ENCODE measurements at places on chromosomes 13 and 19.

DNA sequence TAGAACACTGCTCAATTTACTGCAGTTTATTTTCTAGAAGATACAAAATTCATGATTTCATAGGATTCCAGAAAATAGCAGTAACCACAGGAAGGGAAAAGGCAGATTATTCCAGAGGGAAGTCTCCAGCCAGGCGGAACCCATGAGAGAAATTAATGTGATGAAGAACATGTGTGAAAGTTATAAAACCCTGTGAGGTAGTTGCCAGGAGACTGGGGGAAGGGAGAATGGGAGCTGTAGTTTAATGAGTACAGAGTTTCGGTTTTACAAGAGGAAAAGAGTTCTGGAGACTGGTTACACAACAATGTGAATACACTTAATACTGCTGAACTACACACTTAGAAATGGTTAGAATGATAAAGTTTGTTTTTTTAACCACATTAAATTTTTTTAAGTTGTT lies 14.2 kb upstream of the PDX1 start:
- no peak for DNase-seq

DNA sequence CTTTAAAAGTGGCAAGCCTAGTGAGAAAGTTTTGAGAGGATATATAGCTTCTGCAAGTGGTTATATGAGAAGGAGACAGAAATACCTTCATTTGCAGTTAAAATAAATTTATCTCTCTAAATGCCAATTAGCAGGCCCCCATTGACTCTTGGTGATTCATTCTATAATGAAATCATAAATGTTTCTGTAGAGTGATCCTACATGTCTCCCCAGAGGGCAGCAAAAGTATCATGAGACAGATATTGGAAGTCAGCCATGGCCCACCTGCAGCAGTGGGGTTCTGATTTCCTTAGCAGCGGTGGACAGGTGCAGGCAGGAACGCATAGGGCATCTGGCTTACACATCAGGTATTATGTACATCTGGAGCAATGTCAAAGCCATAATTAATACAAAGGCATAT lies 385.4 kb upstream of the SLC10A2 start:
- no peak for DNase-seq

DNA sequence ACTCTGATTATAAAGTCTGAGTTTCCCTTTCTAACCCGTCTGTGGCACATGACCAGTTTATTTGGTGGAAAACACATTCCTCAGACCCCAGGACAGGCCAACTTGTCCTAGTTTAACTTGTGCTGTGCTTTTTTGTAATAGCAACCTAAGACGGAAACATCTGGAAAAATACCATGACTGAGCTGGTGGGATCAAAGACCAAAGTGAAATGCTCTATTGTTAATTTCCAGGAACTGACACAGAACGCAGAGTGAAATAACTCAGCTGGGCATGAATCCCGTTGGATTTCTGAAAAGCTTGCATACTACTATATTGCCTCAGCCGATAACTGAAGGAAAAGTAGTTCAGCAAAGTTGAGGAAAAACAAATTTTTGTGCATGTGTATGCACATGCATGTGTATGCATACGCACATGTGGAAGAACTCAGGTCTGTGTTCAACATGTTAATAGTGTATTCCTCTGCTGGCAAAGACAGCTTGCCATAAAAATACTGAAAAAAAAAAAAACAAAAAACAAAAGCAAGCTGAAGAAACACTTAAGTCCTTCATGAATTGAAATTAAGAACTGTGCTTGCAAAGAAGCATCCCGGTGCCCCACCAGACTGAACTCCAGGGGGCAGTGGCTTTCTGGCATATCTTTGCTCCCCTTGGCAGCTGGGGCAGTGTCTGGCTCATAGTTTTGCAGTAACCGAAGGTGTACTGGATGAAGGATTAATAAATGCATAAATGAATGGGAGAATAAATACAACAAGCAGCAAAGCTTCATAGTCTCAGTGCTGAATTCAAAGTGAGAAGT lies 187.8 kb downstream of the LHFPL6 start:
- DNase-seq: no peak

GRCh38 chr19:51531349-51532315 lies at the start of gene SIGLEC6:
Gene SIGLEC6, minus strand, starts transcription at chr19:51531670. Its CDS starts 22 bp downstream, at chr19:51531648.
- peak; percentile 14 for DNase-seq

DNA sequence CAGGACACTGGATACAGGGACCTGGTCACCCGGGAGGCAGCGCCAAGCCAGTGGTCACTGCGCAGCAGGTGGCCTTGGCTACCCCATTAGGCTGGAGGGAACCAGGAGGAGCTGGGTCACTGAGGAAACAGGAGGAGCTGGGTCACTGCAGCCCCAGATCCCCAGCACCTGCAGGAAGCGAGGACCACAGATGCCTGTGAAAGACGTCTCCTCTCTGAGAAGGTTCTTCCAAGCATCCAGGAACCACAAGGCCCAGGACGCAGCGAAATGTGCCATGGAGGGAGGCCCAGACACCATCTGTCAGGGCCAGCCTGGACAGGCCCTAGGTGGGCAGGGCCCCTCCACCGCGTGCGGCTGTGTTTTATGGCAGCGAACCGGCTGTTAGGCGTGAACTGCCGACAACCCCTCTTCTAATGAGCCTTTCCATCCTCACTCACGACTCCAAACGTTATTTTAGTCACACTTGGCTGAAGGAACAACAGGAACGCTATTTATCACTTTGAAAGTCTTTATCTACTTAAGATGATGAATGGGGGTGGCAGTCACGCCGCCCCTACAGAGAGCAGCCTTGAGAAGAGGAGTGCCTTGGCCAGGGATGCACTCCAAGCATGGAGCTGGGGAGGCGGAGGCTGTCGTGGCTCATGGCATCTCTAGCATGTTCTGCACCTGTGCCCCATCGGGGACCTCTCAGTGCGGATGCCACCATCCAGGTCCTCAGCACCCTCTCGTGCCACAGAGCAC lies 53.3 kb downstream of the CEBPG start:
- no peak for DNase-seq

- DNase-seq: no peak
Measured at GRCh38 chr13:111517641-111518010, 197.2 kb downstream of the TEX29 start.

DNA sequence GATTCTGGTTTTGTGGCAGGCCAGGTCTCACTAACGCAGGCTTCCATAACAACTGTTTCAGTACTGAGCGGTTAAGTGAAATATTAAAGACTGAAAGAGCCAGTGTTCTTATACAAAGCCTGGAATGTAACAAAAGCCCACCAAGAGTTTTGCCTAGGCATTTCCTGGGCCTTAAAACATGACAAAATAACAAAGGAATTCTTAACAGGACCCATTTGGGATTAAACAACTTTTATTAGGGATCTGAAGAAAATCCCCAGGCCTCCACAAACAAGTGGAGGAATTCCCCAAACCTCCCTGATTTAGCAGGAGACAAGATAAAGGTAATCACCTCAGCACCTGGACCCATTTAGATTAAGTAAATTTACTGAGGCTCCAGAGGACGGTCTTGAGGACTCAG lies 799.7 kb upstream of the SPRY2 start:
- no peak for DNase-seq

- no peak for DNase-seq
Measured at GRCh38 chr13:99269627-99270241, 11.6 kb upstream of the GPR18 start.

DNA sequence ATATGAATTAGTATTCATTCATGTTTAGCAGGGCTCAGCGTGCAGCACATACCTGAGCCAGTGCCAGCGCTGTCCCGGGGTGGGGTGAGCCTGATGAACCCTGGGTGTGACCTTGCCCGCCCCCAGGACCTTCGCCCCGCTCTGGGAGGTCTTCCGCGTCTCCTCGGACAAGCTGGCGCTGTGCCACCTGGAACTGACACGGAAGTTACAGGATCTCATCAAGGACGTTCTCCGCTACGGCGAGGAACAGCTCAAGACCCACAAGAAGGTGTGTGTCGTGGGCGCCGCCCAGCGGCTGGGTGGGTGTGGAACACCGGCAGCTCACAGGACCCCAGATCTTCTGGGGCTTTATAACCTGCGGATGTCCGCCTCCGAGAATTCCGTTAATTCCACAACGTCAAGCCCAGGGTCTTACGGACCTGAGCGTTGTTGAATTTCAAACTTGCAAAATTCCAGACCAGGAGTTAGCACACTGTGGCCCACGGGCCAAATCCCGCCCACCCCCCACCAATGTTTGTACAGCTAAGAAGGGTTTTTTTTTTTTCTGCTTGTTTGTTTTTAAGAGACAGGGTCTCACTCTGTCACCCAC lies 15.4 kb downstream of the FCHO1 start:
- DNase-seq: no peak

DNA sequence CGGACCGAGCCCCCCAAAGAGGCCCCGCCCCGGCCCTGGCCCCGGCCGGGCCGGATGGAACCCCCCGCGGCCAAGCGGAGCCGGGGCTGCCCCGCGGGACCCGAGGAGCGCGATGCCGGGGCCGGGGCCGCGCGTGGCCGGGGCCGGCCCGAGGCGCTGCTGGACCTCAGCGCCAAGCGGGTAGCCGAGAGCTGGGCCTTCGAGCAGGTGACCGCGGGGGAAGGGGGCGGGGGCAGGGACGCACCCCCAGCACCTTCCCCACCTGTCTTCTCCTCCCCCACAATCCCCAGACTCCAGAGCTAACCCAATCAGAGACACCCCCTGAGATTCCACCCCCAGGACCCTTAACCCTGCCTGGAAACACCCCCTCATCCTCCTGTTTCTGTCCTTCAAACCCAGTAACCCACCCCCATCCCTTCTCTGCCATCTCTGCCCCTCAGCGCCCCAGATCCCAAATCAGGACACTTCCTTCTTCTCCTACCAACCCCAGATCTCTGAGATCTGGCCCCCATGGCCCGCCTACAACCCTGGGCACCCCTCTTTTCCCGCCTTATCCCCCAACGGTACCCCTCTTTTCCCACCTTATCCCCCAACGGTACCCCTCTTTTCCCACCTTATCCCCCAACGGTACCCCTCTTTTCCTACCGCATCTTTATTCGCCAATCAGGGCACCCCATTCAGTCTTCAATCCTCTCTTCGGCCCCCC lies 505 bp downstream of the ZSWIM4 start:
- no peak for DNase-seq

DNA sequence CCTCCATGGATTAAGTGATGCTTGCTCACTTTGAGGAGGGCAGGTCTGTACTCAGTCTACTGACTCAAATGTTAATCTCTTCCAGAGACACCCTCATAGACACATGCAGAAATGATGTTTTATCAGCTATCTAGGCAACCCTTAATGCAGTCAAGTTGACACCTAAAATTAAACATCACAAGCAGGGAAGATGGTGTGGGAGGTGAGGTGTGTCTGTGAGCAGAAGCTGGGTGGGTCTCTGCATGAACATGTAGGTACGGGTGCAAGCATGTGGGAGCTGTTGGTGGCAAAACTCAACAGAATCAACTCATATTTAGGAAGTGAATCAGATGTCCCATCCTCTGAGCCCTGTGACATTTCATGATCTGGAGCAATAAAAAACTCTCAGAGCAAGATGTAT lies 249.2 kb upstream of the SGCG start:
- no peak for DNase-seq

- DNase-seq: no peak
Measured at GRCh38 chr13:41268764-41269163, 5.4 kb upstream of the MTRF1 start.

DNA sequence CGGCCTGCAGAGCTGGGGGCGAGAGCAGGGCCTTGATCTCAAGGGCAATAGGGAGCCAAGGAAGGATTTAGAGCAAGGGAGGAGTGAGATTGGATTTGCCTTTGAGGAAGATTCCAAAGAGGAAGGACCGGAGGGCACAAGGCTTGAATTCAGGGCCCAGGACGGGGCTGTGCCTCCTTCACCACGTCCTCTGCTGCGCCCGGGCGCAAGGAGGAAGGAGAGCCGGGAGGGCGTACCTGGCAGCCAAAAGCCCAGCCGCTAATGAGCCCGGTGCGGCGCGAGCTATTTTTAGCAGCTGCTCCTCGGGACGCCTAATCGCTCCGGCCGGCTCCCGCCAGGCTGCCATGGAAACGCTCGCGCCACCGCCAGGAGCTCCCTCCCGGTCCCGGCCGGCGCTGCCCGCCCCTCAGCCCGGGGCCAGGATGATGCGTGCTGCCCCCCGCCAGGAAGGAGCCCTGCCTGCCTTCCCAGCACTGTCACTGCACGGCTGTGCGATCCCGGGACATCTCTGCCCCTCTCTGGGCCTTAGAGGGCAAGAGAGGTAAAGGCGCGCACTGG lies 31.3 kb downstream of the TINCR start:
- no peak for DNase-seq

GRCh38 chr19:8021374-8021773 lies 15.9 kb upstream of the ELAVL1 start:
- DNase-seq: no peak

Measured in stimulated activated CD4-positive, alpha-beta T cell treated with anti-CD3 and anti-CD28 coated beads, Interleukin-15, amount 100 ng/mL, for 48 hours (primary cell).